ENCODE measurements at places on chromosomes 3 and 15.

DNA sequence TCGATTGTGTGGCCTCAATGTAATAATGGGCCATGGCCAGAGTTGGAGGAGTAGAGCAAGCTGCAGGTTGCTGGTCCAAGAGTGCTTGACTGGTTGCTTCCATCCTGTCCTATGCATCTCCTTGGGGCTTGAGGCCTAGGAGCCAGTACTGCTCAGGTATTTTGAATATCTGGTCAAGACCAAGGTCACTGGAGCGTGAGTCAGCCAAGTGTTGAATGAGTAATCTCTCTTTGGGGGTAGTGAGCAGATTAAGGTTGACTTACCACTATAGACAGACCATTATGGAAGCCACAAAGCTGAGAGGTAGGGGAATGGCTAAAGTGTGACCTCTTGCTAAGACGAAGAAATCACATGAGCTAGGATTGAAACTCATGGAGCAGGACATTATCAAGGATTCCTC is 9.4 kb upstream of the PARP6 start:
- DNase-seq: no peak

DNA sequence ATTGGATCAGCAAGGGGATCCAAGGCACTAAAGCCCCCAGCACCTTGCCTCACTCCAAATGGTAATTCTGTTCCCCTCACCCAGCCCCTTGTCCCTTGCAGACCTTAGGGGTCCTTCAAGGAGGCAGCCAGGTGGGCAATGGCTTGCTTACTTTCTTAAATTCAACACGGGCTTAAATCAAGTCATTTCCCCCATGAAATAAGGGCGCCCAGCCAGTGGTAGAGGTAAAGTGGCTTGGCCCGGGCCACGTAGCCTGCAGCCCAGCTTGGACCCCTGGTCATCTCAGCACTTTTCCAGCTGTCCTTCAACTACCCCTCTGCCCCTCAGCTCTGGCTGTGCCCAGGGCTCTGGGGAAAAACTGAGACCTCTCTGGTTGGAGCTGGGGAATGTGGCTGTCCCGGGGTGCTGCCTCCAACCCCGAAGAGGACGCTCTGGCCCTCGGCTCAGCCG is 1.2 kb downstream of the PSTPIP1 start:
- no peak for DNase-seq

- DNase-seq: no peak
Observed at GRCh38 chr15:52261498-52262242, 33.9 kb downstream of the MYO5C start.

DNA sequence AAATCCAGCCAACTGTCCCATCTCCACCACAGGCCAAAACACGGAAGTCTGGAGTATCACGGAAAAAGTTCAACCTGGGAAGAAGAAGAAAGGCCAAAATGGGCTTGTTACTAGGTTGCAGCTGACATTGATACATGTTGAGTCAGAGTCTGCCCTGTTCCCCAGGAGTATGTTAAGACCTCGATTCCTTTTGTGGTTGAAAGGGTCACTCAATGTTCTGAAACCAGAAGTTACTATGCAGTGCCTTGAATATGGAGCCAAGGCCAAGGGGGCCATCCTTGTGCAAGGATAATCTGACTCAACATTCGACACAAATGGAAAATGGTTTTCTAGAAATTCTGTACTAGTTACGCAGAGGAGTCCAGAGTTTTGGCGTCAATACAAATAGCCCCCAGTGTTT is 104.2 kb downstream of the DGKG start:
- no peak for DNase-seq

- peak; percentile 61 for DNase-seq
Observed at GRCh38 chr3:30297112-30297511, 309.3 kb upstream of the TGFBR2 start.

- DNase-seq: peak; percentile 91
Observed at GRCh38 chr3:44648564-44649229, at the start of gene ZNF35. Gene ZNF35, plus strand, starts transcription at chr3:44648732. Its CDS starts 2,336 bp downstream, at chr3:44651068.
